Fibroblast of lung (primary cell): ENCODE measurements at places on chromosomes 2 and 18. TPM values are rescaled to one million over a fixed set of nuclear protein-coding genes. Genes with fewer than 3 reads are reported as not detected.
A peak's percentile ranks its signal among the peaks of the same experiment; 100 is the strongest.

DNA sequence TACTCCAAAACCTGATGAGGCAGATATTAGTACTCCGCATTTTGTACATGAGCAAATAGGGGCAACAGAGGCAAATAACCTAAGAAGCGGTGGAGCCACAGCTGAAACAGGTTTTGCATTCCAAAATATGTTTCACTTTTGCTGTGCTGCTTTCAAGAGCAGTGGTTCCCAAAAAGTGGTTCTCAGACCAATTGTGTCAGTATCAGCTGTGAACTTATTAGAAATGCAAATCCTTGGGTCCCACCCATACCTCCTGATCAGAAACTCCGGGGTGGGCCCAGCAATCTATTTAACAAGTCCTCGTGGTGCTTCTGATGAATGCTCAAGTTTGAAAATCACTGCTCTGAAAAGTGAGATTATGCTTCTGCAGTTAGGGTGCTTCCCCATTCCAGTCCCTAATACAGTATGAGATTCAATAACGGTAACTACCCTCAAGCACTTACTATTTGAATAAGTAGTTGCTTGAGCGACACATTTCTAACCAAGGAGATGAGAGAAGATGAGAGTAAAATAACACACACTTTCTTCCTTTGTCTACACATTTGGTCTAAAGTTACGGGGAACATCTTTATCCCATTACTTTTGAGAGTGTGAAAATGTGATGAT is 17.8 kb upstream of the TCF4 start:
- DNase-seq: no peak

- DNase-seq: no peak
Observed at GRCh38 chr2:76584474-76584873, 873.8 kb upstream of the GCFC2 start.

DNA sequence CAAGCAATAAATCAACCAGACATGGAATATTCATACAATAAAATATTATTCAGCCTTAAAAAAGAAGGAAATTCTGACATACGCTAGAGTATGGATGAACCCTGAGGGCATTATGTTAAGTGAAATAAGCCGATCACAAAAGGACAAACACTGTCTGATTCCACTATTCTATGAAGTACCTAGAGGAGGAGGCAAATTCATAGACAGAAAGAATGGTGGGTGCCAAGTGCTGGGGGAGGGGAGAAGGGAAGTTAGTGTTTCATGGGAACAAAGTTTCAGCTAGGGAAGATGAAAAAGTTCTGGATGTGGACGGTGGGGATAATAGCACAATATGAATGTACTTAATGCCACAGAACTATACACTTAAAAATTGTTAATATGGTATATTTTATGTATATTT is 19.8 kb downstream of the SMAD7 start:
- DNase-seq: no peak

DNA sequence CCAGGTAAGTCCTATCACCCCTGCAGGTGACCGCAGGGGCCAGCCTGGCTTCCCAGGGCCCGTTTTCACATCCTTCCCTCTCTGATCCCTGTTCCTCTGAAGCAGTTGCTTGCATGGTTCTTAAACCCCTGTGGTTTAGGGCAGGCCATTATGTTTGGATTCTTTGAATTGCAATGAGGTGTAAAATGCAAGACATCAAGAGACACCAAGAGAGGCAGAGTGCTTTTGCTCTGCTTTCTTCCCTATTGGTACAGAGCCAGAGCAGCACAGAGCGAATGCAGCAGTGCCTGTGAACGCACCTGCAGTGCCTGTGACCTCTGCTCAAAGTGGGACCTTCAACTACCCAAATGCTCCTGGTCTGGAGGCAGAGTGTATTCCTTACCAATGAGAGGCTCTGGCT is 7.6 kb downstream of the RFX8 start:
- DNase-seq: peak; percentile 13

GRCh38 chr18:51192026-51192425 is 5.5 kb downstream of the MEX3C start:
- DNase-seq: no peak

- DNase-seq: no peak
Observed at GRCh38 chr18:58438958-58439300, 190.0 kb downstream of the ALPK2 start.

DNA sequence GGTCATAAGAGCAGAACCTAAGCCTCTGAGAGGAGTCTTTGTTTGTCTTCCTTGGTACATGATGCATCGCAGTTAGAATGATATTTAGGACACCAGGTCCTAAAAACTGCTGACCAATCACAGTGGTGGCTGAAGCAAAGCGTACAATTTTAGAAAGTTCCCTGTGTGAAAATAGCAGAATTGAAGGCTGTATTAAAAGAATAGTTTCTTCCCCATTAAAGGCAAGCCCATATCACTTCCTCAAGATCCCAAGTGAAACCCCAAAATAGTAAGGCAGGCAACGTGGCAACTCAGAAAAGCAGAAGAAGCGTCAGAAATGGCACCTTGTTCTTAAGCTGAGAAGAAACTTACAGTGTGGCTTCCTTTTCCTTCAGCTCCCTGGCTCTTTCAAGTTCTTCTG is 154.8 kb upstream of the PGAP1 start:
- no peak for DNase-seq

DNA sequence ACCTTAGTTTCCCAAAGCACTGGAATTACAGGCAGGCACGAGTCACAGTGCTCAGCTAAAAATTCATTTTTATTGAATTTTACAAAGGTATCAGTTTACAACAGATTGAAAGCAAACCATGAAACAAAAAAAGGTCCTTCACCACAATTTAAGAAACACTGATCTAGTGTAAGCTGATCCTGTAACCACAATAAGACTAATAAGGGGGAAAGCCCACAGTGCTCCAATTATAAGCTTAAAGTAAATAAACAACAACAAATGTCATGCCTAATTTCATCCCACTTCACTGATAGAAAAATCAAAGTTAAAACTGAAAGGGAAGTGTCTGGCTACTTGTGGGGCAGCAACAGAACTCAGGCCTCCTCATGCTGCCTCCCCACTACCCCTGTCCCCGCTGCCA is 49.2 kb downstream of the ICA1L start:
- no peak for DNase-seq

- DNase-seq: no peak
Observed at GRCh38 chr18:44557616-44558151, 123.0 kb upstream of the SETBP1 start.

- no peak for DNase-seq
Observed at GRCh38 chr2:124286089-124286783, 261.1 kb downstream of the CNTNAP5 start.

GRCh38 chr2:178397002-178397605 is 53.9 kb downstream of the PRKRA start:
- DNase-seq: peak; percentile 26

DNA sequence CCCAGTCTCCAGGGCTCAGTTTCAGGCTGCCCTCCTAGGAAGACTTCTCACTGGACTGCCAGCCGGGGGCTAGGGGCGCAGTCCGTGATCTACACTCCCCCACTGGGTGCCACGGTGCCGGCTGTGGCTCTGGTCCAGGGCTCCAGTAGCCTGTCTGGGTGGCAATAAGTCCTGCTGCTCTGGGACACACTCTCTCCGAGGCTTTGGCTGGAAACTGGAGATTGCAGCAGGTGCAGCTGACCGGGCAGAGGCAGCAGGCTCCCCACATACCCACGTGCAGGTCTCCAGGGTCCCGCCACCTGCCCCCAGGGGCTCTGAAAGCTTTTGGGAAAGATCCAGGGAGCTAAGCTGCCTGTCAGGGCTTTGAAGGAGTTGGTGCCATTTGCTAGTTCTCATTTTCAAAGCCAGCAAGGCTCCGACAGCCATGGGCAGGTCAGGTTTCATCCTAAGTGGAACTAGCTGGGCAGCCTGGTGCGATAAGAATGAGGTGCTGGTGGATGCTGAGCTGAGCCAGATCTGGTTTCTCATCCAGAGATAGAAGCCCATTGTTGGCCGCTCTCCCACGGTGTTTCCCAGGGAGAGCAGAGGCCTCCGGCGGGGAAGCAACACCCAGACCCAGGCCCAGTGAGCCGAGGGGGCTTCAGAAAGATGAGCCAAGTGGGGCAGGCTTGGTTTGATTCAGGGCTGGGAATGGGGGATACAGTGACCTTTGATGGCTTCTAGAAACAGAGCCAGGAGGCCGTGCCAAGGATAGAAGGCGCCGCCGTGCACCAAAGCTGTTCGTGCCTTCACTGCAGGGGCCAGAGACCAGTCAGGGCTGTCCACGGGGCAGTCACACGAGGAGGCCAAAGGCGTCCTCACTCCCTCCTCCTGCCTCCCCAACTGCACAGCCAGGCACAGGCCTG is 141.7 kb upstream of the GPC1 start:
- no peak for DNase-seq

DNA sequence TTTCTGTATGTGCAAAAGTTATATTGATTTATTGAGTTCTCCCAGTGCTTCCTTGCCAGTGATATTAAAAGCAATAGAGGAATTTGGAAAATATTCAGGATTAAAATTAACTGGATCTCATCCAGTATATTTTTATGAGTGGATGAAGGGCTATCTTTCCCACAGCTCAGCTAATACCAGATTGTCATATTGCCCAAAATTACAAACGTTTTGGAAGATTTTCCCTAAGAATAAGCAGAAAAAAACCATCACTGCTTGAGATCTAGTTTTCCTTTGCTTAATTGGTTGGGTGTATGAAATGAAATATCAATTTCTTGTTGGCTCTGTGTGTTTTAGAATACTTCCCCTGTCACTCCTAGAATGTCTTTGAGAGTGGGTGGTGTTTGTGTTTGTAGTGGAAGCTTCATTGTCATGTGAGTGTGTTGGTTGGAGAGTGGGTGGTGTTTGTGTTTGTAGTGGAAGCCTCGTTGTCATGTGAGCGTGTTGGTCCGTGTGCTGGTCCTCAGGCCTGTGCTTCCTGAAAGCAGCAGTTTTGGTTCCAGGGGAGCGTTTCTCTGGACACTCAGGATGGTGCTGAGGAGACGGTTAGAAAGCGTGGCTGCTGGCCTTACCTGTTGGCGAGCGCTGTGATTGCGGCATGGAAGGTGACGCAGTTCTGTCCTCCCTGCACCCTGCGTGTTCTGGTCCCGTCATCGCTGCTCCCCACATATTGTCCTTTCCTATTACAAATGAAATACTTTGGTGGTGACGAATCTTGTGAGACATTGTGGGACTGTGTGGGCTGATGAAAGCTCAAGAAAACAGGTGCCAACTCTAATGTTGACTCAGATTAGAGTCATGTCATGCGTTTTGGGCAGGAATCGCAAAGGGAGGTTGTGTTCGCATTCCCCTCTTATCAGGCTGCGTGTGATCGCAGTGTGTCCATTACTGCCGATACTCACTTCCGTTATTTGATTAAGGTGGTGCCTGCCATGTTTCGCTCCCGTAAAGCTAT is 12.4 kb downstream of the ASB1 start:
- peak; percentile 96 for DNase-seq

GRCh38 chr2:85745619-85746018 is 8.2 kb upstream of the ATOH8 start:
- no peak for DNase-seq

DNA sequence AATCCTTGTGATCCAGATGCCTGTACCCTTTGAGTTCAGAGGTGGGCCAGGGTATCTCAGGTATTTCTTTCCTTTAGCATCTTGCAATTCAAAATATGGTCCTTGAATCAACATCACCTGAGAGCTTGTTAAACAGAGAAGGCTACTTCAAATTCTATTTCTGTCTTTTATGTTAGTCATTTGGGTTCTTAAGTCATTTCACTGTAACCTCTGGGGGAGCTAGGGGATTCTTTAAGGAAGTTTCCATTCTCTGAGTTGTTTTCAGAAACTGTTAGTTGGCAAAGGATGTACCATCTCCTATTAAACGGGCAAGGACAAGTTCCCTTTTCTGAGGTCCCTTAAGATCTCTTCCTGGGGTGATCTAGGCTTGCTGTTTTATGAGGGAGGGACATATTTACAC is 16.6 kb downstream of the CFLAR start:
- no peak for DNase-seq

GRCh38 chr2:105032476-105032875 is 5.4 kb upstream of the MRPS9 start:
- DNase-seq: no peak

GRCh38 chr2:156005999-156006712 is 326.4 kb downstream of the NR4A2 start:
- no peak for DNase-seq

NR4A2 gene
- total RNA-seq: 0.17 and 0.26 TPM in 2 replicates

SIX2 gene
- under 0.01 TPM in 1 of 2 replicates, not detected in the other for total RNA-seq

GREB1L gene
- total RNA-seq: 0.26 and 0.33 TPM in 2 replicates

DPP4 gene
- total RNA-seq: 148 and 297 TPM in 2 replicates

SPP2 gene
- not detected in 2 replicates for total RNA-seq

ZNF892 gene
- total RNA-seq: 6.2 and 7.3 TPM in 2 replicates

ZSWIM2 gene
- total RNA-seq: under 0.01 TPM in 1 of 2 replicates, not detected in the other
